ENCODE measurements at places on chromosomes 4 and X. TPM values are rescaled to one million over a fixed set of nuclear protein-coding genes. Genes with fewer than 3 reads are reported as not detected.

ASB5 gene
- total RNA-seq, result not detected

ZFP92 gene
- 1.7 TPM for total RNA-seq

CCDC110 gene
- total RNA-seq, result not detected

AFAP1 gene
- 5.8 TPM for total RNA-seq

ZNF732 gene
- not detected for total RNA-seq

MGARP gene
- total RNA-seq, result not detected

CLDN34 gene
- not detected for total RNA-seq

RPS3A gene
- 1,281 TPM for total RNA-seq

GUCY1A1 gene
- total RNA-seq, result not detected

SPP1 gene
- 0.54 TPM for total RNA-seq

RHOXF1 gene
- not detected for total RNA-seq

PLP1 gene
- not detected for total RNA-seq

NEXMIF gene
- total RNA-seq, result 0.06 TPM

DNA sequence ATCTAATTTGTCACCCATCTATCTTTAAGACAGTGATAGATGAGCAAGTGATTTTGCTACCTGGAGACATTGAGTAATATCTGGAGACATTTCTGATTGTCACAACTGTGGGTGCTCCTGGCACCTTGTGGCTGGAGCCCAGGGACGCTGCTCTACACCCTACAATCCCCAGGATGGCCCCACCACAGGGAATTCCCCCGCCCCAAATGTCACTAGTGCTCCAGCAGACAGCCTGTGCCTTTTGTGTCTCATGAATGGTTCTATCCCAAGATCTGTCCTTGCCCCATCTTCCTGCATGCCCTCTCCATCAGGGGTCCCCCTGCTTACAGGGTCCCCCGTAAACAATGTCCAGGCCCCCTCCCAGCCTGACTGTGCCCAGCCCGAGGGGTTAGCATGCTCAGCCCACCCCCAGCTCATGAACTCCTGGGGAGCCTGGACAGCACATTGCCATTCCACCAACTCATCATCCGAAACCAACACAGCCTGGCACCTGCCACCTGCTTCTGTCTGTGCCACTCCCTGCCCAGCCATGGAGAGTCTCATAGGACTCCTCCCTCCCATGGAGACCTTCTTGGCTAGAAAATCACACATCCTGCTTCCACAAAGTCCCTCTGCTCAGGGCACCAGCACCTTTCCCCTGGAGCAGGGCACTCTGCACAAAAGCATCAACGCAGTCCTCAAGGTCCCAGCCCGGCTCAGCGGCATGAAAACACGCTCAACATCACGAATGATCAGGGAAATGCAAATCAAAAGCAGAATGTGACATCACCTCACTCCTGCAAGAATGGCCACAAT is 5.7 kb downstream of the P2RY8 start:
- DNase-seq, result peak; percentile 41

DNA sequence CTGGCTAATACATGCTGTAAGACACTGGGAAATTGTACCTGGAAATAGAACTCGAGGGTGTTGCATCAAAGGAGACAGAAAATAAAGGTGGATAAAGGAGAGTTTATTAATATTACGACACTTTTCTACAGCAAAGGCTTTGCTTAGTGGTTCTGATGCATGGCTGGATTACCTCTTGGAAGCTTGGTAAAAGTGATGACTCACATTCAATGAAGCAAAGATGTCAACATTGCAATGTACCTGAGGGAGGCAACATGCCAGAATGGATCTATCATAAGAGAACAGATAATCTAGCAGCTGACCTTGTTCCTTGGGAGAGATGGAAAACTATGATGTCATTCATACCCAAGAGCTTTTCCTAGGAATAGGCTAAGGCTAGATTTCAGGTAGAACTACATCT is 735.1 kb upstream of the DIAPH2 start:
- no peak for DNase-seq

- no peak for DNase-seq
Observed at GRCh38 chr4:170750519-170750918, 660.8 kb upstream of the AADAT start.

DNA sequence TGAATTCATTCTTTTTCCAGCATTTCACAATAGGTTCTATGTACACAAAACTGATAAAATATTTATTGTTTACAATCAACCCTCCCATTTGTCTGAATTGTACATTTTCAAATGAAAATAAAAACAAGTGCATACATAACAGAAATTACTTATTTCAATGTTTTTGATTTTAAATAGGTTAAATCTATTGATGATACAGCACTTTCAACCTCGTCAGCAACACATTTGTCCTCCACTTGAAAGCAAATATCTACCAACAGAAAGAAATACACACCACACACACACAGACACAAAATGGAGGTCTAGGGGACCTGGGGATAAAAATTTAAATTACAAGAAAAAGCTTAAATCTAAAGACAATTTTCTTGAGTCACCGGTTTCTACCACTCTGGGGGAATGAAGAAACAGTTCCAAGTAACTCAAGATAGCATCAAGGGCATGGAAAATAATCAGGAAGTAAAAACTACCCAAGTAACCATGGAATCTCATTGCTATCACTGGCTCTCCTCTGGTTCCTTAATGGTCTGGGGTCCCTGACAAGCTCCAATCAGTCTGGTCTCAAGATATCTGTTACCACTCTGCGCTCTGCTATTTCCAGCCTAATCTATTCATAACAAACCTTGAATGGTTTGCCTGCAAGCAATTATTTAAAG is 27.6 kb downstream of the ANKRD17 start:
- DNase-seq, result no peak

- peak; percentile 72 for DNase-seq
Observed at GRCh38 chr4:69760455-69760854, at the start of gene SULT1B1. Gene SULT1B1 (minus strand): TSS chr4:69760620. CDS start chr4:69755217, 5,403 bp downstream.

GRCh38 chr4:185122681-185123345 is 20.3 kb upstream of the SLC25A4 start:
- no peak for DNase-seq

GRCh38 chr4:120683897-120684540 is 238.5 kb downstream of the PRDM5 start:
- no peak for DNase-seq

DNA sequence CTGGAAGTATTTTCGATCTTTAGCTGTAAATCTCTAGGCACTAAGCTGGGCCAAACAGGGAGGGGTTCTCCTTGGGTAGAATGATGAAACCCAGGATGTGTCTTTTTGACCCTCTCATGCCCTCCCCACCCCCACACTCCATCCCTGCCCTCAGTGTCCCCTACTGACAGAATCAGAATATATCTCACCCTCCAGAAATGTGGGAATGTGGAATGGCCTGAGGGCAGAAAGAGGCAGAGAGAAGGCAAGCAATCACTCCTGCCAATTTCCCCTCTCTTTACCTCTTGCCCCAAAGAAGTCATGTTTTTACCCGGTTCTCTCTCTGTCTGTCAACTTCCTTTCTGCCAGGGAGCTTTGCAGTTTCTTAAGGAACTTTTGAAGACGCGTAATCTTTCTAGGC is 34.4 kb downstream of the RAP2C start:
- DNase-seq, result no peak

GRCh38 chr4:825063-825970 is 612 bp downstream of the CPLX1 start:
- DNase-seq, result no peak

- DNase-seq, result no peak
Observed at GRCh38 chr4:177555007-177555574, 112.9 kb upstream of the AGA start.

GRCh38 chr4:152938237-152938947 is 2.3 kb downstream of the FHDC1 start:
- no peak for DNase-seq

- peak; percentile 53 for DNase-seq
Observed at GRCh38 chrX:39936886-39937770, 160.6 kb downstream of the BCOR start.

DNA sequence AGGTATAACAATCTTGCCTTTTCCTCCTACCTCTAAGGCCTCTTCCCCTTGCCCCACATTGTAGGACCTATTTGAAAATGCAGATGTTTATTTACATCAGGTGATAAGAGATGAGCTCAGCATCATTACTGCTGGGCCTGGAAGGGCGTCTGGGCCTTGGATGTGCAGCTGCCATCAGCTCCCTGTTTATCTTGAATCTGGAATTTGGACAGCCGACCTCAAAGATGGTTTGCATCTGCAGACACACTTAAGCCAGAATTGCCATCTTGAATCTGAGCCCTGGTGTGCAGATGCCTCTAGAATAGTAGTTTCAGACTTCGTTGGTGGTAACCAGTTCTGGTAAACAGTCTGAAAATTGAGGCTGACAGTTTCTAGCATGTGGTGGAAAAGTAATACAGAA is 59.0 kb downstream of the FAM193A start:
- no peak for DNase-seq

DNA sequence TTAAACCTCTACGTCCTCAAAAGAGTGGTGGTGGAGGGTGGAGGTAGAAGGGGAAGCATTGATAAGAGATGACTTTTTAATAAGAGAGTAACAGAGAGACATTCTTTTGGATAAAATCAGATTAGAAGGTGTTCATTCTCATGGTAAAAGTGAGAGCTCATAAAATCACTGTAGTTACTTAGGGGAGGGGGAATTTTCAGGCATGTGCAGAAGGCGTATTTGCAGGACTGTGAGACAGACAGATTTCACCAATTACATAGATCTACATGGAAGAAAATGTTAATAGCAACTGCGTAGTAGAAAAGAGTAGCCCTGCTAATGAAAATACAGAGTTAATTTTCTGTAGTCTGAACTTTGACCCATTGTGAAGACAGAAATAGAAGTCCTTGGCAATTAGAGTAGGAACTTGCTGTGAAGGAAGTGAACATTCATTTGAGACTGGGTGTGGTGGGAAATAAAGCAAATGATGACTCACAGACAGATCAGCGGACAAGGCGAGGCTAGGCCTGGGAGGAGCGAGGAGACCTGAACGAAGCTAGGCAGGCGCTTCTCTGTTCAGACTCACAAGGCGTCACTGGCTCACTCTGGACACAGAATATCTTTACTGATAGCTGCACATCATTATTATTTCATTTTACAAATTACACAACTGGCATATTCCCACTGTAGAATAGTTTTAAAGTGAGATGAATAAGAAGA is 57.2 kb upstream of the FAM9C start:
- peak; percentile 78 for DNase-seq

- no peak for DNase-seq
Observed at GRCh38 chr4:185916683-185917082, 104.7 kb upstream of the SORBS2 start.

- peak; percentile 71 for DNase-seq
Observed at GRCh38 chr4:76993787-76994641, 44.5 kb downstream of the SEPTIN11 start.

DNA sequence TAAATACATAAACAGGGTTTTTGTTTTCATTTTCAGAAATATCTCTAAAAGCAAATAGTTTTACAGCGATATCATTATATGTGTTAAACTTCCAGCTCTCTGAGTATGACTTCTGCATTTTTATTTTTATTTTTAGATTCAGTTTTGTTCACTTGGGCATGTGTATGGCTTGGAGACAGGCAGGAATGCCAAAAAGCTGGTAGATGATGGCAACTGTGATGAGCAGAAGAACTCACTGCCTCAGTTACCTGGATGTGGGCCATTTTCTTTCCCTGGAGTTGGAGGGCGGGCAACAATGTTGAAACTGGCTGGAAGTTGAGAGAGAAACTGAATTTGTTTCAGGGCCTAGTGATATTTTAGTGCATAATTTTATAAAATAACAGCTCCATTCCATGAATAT is 266.4 kb downstream of the ARHGAP24 start:
- DNase-seq, result no peak

GRCh38 chr4:130530505-130530904 is 1434.6 kb downstream of the C4orf33 start:
- no peak for DNase-seq

DNA sequence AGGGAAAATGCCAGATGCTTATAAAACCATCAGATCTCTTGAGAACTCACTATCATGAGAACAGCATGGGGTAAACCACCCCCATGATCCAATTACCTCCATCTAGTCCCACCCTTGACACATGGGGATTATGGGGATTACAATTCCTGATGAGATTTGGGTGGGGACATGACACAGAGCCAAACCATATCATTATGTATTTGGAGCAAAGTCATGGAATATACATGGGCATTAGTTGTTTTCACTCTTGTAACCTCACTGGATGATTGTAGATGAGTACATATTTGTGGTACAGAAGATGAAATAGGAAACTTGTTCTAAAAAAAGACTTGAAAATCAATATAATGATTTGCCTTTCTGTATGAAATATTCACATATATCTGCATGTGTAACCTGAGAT is 674.5 kb upstream of the BOD1L1 start:
- no peak for DNase-seq

DNA sequence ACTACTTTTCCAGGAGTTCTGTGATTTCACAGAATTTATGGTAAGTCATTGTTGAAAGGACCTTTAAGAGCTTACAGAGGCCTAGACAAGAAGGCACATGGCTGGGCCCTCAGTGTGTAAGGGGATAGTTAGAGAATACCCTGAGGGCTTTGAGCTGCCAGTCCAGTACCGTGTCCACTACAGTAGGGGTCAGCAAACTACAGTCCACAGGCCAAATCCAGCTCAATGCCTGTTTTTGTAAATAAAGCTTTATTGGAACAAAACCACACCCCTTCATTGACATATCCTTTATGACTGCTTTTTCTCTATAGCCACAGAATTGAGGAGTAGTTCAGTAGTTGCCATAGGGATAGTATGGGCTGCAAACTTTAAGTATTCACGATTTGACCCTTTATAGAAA is 176.2 kb downstream of the MID1 start:
- no peak for DNase-seq

- no peak for DNase-seq
Observed at GRCh38 chr4:186400676-186401075, 134.7 kb downstream of the F11 start.

- DNase-seq, result no peak
Observed at GRCh38 chr4:78691334-78691754, 84.8 kb upstream of the BMP2K start.

DNA sequence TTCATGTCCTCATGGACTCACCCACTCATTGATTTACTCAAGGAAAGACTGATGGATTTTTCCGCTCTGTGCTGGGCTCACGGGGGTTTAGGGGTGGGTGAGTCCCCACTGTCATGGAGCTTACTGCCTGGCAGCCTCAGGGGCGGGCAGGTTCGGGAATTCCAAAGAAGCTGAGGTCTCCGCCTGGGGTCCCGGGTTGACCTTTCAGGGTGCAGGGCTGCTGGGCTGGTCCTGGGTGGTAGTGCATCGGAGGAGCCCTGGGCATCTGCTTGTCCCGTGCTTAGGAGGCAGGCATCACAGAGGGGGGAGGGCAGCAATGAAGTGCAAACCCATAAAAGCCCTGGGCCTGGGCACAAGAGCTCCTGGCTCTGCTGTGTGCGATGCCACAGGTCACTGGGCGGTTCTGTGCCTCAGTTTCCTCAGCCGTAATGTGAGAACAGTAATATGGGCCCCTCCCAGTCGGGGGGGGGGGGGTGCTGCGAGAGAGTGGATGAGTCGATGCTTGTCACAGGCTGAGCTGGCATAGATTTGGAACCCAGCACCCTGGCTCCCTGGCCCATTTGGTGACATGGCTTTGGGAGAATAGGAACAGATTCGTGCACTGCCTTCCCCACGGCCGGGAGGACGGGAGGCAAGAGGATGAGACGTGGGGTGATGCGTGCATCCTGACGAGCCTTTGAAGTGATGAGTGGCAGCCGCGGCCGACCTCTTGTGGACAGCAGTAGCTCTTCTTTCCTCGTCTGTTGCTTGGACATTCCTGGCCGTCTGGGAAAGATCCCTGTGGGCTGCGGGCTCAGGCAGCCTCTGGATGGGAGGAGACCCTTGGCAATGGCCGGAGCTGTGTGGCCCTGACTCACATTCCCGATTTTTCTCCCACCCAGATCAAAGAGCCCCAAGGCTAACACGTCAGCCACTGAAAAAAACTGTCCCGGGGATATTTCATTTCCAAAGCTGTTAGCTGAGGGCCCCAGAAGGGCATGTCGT is 42.0 kb downstream of the PSAPL1 start:
- DNase-seq, result no peak

Data from activated CD8-positive, alpha-beta memory T cell treated with anti-CD3 and anti-CD28 coated beads, Interleukin-2, amount 10 ng/mL, durations not matched to agents 7 days and 5 days (primary cell).